MG63 (cell line): ENCODE measurements at places on chromosomes 11 and 22. TPM values are rescaled to one million over a fixed set of nuclear protein-coding genes. Genes with fewer than 3 reads are reported as not detected.

Gene APOA5
- total RNA-seq = not detected in 2 replicates

Gene TSSC4
- 58.7 and 90.1 TPM in 2 replicates for total RNA-seq

Gene PTPRCAP
- not detected in 2 replicates for total RNA-seq

Gene CAPN5
- 2.1 and 6.1 TPM in 2 replicates for total RNA-seq

Gene OR51I1
- not detected in 2 replicates for total RNA-seq

DNA sequence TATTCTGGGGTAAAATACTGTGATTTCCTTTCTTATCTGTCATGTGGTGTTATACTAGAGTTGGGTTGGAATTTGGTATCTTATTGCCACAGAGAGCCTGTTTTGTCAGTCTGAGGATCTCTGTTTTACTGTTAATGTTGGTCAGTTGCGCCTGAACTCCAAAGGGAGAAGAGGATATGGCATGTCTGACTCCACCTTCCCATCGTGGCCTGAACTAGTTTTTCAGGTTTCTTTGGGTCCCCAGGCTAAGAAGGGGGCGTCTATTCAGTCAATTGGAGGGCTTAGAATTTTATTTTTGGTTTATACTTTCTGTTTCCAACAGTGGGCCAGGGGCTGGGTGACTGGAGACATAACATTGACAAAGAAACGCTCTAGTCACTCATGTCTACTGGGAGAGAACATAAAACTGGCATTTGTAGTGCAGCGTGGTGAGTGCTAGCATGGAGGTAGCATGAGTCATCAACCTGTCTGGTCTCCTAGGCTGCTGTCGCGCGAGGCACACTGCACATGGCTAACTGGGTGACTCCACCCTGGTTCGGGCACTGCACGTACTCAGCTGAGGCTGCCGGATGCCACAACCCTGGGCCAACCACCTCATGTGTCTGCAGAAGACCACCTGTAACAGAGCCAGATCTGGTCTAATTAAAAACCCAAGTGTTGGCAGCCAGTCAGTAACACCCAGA is 120.1 kb upstream of the OR9Q1 start:
- DNase-seq = peak; percentile 54

DNA sequence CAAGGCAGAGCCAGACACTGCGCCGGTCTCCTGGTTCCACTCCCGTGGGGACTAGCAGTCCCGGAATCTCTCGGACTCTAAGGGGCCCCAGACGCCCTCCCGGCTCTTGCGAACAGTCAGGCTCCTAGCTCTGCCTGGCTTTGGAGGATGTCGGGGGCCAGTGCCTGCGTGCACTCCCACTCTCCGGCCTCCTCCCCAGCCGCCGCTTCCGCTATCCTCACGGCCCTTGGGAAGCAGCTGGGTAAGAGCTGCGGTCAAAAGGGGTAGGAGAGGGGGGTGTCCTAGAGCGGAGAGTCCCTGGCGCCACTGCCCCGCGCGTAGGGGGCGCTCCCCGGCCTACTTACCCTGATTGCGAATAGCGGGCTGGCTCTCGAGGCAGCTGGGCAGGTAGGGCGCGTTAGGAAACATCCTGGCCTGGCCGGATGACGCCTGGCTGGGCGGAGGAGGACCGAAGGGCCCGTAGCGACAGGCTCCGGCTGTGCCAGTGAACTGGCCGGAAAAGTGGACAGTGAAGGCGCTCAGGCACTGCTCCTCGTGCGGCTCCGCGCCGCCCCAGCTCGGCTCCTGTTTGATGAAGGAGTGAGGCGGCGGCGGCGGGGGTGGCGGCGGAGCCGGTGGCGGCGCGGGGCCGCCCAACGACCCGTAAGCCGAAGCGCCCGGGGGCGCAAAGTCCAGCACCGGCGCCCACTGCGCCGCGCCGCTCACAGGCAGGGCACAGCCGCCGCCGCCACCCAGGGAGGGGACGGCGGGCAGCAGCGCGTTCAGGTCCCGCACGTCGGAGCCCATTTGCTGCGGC is 785 bp downstream of the WT1 start:
- no peak for DNase-seq

- no peak for DNase-seq
Measured at GRCh38 chr11:78741741-78742140, 167.1 kb upstream of the NARS2 start.

GRCh38 chr11:131944736-131945135 is 574.3 kb downstream of the NTM start:
- DNase-seq = no peak

- no peak for DNase-seq
Measured at GRCh38 chr22:17552737-17553136, 10.6 kb upstream of the SLC25A18 start.

DNA sequence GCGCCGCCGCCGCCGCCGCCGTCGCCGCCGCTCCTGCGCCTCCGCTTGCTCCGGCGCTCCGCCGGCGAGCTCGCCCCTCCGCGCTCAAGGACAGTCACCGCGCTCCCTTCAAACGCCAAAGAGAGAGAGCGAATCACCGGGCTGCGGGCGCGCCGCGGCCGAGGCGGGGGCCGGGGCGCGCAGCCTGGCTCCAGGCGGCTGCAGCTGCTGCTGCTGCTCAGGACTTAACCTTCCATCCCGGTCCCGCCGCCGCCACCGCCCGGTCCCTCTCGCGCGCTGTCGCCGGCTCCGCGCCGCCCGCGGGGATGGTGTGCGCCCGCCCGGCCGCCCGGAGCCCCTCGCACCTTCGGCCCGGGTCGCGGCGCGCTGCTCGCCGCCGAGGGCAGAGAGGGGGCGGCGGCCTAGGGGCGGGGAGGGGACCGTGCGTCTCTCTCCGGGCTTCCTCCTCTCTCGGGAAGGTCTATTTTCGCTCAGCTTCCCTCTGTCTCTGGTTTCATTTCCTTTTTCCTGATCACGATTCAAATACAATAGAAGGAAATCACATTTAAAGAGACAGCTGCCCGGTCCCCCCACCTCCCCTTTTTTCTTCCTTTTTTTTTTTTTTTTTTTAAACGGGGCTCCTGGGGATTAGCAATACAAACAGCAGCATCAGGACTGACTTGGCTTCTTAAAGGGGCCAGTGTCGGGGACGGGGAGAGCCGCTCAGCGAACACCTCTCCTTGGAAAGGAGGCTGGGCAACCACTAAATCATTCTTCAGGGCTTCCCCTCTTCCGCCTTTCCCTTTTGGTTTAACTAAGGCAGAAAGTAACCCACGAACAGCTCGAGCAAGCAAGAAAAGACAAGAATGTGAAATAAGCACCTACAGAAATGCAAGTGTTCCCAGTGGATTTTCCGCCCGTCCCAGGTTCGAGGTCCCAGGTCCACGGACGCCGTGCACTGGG is 22.1 kb downstream of the LMO2 start:
- DNase-seq = peak; percentile 27

GRCh38 chr22:27424319-27424718 is 377.2 kb downstream of the MN1 start:
- no peak for DNase-seq

GRCh38 chr22:39699631-39700360 is 129.2 kb downstream of the CACNA1I start:
- no peak for DNase-seq

GRCh38 chr11:64879244-64879900 is 951 bp upstream of the EHD1 start:
- no peak for DNase-seq

DNA sequence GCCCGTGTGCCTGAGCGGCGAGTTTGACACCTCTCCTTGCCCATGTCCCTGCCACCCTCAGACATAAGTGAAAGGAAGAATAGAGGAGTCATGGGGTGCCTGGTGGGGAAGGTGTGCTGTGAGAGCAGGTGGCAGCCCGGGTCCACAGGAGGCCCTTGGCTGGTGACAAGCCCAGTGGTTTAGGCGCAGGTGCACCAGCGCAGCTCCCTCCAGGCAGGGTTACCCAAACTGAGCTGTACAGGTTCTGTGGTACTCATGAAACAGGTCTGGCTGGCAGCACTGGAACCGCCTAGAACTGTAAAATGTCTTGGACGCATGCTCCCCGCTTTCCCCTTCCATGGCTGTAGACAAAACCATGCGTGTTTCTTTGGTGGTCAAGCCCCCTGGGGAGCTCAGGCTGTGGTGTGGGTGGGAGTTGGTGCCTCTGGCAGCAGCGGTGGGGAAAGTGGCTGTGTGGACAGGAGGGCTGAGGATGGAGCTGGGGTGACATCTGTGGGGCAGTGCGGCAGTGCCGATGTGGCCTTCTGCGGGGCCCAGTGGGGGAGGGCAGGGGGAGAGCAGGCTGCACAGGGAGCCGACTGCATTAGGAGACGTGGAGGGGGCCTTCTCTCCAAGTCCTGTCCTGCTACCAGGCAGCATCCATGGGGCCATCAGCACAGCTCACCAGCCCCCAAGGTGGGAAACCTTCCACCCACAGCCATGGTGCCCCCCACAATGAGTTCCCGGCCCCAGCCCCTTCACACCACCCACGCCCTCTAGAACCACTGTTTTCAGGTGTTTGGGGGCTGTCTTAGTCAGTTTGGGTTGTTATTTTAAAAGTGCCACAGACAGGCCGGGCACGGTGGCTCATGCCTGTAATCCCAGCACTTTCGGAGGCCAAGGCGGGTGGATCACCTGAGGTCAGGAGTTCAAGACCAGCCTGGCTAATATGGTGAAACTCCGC is 5.6 kb upstream of the GTSE1 start:
- no peak for DNase-seq

GRCh38 chr22:23156286-23156685 is 11.0 kb downstream of the RAB36 start:
- no peak for DNase-seq

DNA sequence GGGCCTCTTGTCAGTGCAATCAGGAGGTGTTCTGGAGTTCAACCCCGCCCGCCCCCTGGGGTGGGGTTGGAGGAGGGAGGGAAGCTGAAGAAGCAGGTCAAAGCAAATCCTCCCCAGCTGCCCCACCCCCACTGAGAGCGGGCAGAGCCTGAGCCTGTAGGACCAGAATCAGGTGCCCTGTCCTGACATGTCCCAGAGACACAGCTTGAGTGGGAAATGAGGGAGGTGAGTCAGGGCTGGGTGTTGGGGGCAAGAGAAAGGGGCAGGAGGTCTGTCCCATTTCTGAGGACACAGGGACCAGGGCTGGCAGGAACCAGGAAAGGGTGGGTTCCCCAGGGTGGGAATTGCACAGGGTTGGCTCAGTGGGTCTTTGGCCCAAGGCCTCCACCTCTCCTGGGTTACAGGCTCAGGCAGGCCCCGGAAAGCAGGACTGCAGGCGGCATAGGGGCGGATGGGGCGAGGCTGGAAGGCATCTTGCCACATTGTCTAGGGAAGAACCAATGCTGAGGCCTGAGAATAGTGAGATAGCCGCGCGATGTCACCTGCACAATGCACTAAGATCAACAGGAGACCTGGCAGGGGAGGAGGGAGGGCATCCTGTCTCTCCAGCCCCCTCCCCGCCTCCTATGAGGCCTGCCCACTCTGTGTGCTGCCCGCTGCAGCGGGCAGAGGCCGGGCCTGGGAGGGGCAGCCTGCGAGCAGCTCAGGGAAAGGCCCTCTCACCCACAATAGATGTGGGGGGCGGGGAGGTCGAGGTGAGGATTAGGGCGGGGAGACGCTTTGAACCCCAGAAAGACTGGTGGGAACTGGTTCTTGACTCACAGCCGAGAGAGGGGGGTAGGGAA is 32.4 kb downstream of the NECTIN1 start:
- DNase-seq = no peak

GRCh38 chr11:83543706-83544439 is 257.7 kb upstream of the CCDC90B start:
- no peak for DNase-seq

- DNase-seq = no peak
Measured at GRCh38 chr11:118076754-118077281, at the start of gene TMPRSS4. Gene TMPRSS4 (plus strand): TSS chr11:118077078. CDS start chr11:118077303, 225 bp downstream.

GRCh38 chr11:20450829-20451228 is 63.3 kb downstream of the PRMT3 start:
- DNase-seq = no peak

GRCh38 chr22:45318168-45318557 is 8.4 kb downstream of the FAM118A start:
- peak; percentile 31 for DNase-seq

- DNase-seq = no peak
Measured at GRCh38 chr11:88950975-88951374, 114.8 kb downstream of the GRM5 start.

DNA sequence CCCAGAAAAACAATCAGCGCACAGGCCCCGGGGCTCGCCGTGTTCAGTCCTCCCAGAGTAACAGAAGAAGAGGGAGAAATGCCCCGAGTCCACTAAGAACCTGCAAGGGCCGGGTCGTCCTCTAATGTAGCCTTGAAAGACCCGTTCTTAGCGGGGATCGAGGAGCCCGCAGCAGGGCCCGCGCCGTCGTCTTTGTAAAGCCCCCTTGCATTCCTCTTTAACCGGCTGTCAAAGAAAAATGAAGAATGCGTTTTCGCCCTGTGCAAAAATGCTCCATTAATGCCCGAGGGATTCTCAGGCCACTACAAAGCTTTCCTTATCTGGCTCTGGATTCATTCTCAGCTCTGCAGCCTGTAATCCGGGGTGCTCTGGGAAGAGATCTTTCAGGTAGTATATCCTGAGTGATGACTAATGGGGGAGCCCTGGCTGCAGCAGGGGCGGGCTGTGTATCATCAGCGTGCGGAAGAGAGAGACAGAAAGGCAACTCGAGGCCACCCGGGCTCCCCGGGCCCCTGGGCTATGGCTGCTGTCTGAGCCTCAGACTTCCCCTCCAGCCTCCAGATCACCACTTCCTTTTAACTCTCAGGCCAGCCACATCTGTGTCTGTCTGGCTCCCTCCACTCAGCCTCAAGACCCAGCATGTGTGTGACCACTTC is 78.2 kb downstream of the FBLN1 start:
- no peak for DNase-seq

DNA sequence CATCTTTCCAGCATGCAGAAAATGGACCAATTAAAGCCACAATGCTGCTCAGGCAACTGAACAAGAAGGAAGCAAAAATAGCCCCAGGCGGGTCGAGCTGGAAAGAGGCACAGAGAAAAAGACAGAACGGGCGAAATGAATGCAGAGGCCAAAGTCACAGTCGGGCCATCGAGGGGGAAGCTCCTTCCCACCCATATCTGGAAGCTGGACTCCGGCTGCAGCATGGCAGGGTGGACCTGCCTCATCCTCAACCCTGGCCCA is 58.6 kb upstream of the PRDM11 start:
- DNase-seq = no peak

- DNase-seq = no peak
Measured at GRCh38 chr11:30316237-30316636, 6.7 kb upstream of the ARL14EP start.

- no peak for DNase-seq
Measured at GRCh38 chr11:73317373-73317772, 9.3 kb downstream of the ARHGEF17 start.

GRCh38 chr22:33656808-33657628 is 263.3 kb downstream of the LARGE1 start:
- no peak for DNase-seq
